Stimulated activated naive CD8-positive, alpha-beta T cell treated with anti-CD3 and anti-CD28 coated beads, Interleukin-15, Interleukin-2, amounts not matched to agents 100 U/mL and 50 U/mL, for 24 hours (primary cell): ENCODE measurements at places on chromosomes 3 and 15.
A peak's percentile ranks its signal among the peaks of the same experiment; 100 is the strongest.

GRCh38 chr15:64865998-64866520 is 24.3 kb downstream of the PLEKHO2 start:
- no peak for DNase-seq

GRCh38 chr3:62183969-62184368 is 189.4 kb downstream of the FEZF2 start:
- no peak for DNase-seq

DNA sequence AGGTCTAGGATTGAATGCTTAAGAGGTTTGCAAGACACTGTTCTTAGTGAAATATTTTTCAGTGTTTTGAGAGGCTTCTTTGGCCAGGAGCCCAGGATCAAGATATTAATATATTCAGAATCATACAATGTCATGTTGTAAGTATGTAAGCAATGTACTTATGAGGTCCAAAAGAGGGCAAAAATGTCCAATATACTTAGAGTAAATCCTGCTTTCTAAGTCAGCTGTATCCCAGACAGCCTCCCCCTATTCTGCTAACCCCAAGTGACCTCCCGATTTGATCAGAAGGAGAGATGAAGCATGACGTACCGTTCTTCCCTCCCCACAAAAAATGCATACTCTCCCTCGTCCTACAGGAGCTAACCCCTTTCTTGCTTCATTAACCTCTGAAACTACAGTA is 70.9 kb downstream of the CHAC1 start:
- DNase-seq, result no peak

GRCh38 chr15:77905301-77905920 is 172.1 kb downstream of the TBC1D2B start:
- no peak for DNase-seq

DNA sequence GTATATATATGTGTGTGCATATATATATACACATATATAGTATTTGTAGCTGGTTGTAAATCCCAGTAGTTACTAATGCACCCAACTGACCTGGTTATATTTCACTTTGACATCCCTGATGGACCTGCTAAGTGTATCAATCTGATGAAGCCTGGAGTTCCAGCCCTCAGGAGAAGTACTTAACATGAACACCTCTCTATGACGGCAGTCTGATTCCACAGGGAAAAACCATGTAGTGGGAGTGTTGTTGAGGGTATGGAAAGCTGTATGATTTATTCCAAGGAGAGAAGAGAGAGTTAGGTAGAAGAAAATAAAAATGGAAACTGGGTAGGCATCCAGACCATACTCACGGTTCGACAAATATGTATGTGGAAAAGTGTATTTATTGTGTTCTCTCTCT is 531.2 kb upstream of the SEMA6D start:
- DNase-seq, result no peak

DNA sequence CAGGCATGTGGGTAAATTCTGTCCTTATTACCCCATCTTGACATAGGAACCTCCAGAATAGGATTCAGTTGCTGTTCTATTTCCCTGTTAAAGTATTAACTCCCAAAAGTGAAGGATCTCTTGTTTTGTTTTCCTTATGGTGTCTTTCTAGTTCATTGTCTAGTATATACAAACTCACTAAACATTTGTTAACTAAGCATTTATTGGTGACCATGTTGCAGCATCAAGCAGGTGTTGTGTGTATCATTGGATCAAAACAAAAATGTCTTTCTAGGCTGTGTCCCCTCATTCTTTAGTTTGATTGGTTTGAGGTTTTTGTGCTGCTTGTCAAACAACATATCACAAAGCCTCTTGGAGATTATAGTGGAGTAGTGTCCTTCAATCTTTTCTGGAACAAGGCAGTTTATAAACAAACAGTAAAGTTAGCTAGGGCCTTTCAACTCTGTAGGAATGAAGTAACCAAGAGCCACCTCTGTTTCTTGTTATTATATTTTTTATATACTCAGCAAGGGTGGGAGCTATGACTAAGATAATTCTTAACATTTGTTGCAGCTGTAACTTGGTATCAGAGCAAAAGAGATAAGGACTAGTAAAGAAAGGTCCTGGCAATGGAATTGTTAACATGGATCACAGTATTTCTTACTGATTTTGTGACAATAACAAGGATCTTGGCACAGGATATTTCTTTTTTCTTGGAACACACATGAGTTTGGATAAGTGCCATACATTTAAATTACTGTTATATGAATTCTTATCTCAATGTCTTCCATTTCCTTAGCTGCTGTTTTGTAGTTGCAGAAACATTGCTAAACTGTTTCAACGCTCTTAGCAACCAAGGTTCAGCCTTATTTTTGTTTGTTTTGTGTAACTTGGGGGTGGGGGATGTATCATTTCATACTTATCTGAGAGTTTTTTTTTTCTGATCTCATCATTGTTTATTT is 49.3 kb downstream of the TMOD3 start:
- DNase-seq, result no peak

- DNase-seq, result no peak
These were observed 15.6 kb downstream of the CLDN18 start for GRCh38 chr3:138025553-138025952.

DNA sequence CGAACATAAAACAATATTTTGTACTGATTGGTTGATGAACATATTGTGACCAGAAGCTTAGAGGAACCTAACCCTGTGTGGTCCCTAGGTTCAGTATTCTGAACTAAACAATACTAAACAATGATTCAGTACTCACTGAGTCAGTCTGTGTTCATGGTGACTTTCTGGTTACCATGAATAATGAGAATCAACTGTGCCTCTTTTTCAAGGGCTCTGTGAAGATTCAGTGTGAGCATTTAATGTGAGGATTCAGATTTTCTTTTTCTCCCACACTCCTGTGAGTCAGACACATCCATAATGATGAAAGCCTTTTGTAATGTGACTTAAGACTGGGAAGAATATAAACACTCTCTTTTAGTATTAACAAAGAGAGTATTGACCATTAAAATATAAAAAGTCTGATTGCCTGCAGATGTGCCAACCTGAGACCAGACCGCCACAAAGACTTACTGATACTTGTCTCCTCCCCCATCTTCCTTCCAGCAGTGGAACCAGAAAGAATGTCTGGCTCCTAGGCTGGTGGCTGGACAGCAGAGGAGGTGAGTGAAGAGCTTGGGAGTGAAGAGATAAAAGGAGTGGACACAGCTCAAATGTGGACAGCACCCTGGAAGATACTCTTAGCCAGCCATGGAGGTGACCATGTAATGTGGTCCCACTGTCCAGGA is 17.6 kb upstream of the ACTL6A start:
- no peak for DNase-seq

DNA sequence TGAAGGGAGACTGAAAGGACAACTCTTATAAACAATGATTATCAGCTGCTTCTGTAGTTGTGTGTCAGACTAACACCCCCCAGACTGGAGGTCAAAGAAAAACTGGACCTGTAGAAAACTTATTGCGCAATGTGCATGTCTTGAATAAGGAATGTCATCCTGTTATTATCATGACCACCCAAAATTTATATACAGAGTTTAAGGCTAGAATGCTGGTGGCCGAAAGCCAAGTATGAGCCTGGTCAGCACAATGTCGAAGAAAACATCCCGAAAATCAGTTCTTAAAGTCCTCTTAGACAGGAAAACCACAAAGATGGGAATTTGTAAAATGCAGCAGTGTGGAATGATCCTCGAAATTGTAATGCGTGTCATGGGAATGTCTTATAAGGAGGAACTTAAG is 29.3 kb downstream of the RFTN1 start:
- DNase-seq, result no peak

- DNase-seq, result no peak
These were observed 30.1 kb downstream of the PLOD2 start for GRCh38 chr3:146130881-146131371.

GRCh38 chr15:90885432-90886290 is 1.4 kb downstream of the FES start:
- DNase-seq, result peak; percentile 91

DNA sequence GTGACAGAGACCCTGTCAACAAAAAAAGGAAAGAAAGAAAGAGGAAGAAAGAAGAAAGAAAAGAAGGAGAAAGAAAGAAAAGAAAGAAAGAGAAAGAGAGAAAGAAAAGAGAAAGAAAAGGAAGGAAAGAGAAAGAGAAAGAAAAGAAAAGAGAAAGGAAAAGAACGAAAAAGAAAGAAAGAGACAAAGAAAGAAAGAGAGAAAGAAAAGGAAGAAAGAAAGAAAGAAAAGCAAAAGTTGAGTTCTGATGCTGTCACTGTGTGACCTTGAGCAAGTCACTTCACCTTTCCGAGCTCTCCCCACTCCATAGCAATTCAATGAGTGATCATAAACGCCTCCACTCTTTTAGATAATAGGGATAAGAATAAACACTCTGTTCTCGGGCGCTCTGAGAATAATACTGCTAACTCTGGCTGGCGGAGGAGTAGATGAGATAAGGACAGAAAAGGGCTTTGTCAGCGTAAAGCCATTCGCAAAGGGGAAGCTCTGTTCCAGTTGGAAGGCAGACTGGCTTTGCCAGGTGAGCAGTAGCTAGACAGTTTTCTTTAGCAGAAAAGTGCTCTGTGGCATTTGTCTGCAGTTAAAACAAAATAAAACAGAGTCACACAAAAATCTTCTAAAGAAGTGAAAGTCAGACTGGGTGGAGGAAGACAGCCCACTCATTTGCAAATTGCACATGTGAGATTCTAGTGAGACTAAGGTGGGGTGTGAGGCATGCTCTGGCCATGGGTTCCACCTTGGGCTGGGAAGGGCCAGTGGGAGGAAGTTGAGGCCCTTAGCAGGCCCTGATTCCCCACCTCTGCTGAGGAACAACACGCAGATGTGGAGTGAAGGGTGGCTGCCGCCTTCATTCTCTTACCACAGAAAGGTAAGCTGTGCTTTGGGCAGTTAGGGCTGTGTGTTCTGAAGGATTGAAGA is 9.6 kb upstream of the FLNB start:
- DNase-seq, result no peak

- no peak for DNase-seq
These were observed 55.6 kb downstream of the LHFPL4 start for GRCh38 chr3:9497821-9498565.

- no peak for DNase-seq
These were observed 311.5 kb downstream of the RORA start for GRCh38 chr15:60917461-60918145.

DNA sequence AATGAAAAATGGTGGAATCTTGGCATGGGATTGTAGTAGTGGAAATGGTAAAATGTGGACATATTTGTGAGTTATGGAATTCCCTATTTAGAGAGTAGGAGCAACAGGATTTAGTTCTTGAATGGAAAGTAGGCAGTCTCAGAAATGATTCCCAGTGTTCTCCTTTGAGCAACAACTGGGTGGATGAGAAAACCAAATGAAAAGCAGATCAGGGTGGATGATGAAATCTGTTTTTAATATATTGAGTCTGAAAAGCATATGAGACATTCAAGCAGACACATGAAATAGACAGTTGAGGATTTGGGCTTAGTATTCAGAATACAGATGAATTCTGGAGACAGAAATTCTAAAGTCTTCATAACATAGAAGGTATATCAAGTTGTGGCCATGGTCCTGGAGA is 451.3 kb downstream of the LPP start:
- DNase-seq, result no peak

- no peak for DNase-seq
These were observed 2.7 kb downstream of the MGLL start for GRCh38 chr3:127819656-127820055.

GRCh38 chr15:47337836-47338235 is 379.5 kb upstream of the SEMA6D start:
- no peak for DNase-seq

DNA sequence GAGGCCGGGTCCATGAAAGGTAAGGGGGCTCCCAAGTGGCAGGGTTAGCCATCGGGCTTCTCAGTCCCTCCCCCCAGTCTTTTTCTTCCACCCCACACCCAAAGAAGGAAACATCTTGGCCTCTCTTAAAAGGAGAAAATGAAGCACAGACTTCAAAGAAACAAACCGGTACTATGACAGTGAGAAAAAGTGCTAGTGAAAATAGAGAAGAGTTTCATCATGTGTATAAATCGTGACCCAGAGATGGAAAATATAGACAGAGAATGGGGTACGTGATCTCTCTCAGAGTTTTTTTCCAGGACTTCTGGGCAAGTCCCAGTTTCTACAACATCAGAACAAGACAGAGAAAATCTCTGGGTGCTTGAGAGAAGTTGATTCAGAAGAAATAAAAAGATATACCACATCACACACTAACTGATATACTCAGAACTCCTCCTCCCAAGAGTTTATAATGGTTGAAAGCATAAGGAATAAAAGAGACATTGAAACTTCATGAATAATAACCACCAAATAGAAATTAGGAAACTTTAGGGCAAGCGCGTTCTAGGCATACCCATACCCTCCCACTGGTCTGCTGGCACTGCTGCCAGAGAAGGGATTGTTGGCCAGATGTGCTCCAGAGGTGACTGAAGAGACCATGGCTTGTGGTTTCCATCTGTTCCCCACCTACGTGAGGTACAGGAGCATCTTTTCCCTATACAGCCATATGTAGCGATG is 318.9 kb upstream of the CHRM5 start:
- DNase-seq, result no peak

GRCh38 chr15:73051807-73052652 is at the start of gene NEO1:
Gene NEO1, plus strand, starts transcription at chr15:73052463. Its CDS starts 213 bp downstream, at chr15:73052676.
- DNase-seq, result peak; percentile 78

GRCh38 chr3:45109771-45110508 is 36.2 kb downstream of the CDCP1 start:
- no peak for DNase-seq

GRCh38 chr3:128996200-128996599 is 2.3 kb upstream of the CFAP92 start:
- no peak for DNase-seq

GRCh38 chr15:70833861-70834765 is 19.8 kb downstream of the LARP6 start:
- no peak for DNase-seq

DNA sequence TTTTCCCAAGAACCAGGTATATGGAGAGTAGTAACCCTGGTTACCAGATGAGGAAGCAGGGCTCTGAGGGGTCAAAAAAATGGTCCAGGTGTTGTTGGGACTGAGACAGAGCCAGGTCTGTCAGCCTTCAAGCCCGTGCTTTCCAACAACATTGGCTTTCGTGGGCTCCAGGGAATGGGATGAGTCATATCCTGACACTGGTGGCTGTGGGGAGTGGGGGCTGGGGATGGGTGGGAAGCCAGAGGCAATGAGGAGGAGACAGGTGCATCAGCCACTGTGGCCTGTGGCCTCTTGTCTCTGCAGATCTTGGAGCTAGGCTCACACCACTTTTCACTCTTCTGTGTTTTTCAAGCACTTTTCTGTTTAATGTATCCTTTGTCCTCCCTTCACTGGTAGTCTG is 38.2 kb downstream of the CORO2B start:
- DNase-seq, result no peak

DNA sequence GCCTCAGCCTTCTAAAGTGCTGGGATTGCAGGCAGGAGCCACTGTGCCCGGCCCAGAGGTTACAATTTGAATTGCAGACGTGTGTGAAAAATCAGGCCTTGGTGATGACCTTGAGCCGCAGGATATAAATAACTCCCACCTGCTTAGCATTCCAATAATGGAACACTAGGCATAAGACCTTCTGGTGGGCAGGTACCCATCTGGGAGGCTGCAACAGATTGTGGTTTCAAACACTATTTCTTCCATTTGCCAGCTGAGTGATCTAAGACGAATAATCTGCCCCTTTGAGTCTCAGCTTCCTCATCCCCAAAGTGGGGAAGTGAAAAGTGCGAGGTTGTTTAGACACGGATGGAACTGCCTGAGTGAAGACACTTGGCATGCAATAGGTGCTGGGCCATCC is 47.7 kb upstream of the HERC1 start:
- no peak for DNase-seq

- DNase-seq, result no peak
These were observed 127.3 kb upstream of the MRPL3 start for GRCh38 chr3:131630097-131630496.
